ENCODE measurements at places on chromosomes 6 and 20.
A peak's percentile ranks its signal among the peaks of the same experiment; 100 is the strongest.

DNA sequence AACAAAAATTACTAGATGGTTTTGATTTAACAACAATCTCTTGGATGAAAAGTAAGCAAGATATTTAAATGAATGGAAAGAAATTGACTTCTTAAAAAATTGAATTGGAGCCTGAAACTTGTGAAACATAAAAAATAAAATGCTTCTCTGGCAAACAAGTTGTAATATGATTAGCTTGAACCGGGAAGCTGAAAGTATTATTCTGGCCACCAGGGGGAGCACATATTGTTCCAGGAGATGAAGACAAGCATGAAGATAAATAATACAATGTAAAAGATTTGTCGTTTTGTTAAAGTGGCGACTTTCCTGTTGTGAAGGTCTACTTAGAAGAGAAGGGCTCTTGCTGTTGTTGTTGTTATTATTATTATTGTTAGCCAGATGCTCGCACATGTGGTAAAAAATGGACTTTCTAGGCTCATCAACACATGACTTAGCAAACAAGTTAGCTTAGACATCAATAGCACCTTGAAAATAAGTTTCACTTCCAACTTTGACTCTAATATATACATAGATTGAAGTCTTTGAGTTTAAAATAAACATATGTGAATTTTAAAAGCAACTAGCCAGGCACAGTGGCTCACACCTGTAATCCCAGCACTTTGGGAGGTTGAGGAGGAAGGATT lies 14.2 kb downstream of the PAX1 start:
- DNase-seq: peak; percentile 66

DNA sequence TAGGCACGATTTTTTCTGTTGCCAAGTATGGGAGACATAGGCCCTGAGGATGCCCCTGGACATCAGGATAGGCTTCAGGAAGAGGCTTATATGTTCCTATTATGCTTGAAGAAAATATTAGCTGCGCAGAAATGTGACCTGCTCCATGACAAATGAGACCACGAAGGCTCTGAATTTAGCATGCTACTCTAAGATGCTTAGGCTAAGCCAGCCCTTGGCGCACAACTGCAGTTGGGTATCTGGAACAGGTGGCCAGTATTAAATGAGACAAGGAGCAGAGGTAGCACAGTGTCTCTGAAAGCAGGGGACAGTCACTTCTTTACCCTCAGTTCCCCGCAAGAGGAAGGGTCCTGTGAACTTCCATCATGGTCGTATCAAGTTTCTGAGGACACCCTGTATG lies 90.0 kb downstream of the RREB1 start:
- DNase-seq: no peak

DNA sequence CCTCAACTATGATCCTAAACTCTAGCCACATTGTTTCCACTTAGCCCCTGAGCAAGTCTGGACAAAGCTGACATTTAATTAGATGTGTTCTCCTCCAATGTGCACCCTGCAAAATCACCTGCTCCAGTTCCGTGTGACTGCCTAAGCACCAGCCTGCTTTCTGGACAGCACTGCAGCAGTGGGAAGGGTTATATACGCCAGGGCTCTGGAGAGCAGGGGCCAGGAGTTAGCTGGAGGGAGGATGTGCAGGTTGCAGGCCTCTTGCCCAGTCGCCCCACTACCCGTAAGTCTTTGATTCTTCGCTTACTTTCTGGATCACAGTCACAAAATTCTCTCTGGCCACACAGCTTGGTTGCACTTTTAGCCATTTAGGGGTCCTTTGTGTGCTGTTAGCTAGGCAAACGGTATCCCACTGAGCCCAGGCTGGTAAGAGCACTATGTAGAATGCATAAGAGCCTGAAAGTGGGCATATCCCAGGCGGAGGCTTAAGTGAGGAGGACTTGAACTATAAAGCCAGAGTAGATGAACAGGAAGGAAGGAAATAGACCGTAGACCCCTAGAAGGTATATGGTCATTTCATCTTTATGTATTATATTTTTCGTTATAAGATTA lies 10.7 kb upstream of the PLEKHG1 start:
- DNase-seq: no peak

DNA sequence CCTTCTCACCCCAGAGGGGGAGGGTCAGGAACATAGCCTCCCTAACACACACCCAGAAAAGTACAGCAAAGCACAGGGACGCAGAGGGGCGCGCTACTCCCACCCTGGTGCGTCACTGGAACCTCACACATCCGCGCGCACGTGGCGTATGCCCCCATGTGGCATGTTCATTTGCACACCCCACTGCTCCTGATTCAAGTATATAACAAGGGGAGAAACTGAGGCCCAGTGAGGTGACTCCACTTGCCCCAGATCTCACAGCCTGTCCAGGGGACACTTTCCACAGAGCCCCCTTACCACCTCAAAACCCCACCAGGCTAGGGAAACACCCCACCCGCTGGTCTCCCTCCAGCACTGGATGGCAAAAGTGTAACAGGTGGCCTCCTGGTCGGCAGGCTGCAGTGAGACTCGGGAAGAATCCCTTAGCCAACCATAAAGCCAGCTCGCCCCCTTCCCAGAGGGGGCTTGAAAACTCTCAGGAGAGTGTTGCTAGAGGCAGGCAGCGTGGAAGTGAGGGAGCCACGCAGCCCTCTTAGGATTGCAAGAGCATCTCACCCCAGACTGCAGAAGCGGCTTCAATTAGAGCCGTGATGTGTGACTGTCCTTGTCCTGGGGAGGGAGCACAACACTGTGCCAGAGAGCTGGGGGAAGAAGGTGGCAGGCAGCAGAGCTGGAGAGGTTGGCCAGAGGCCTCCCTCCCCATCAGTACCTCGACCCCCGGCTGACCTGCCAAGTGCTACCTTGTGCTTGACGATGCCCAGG lies at the start of gene GRM4:
Gene GRM4 (minus strand): TSS at position 67 of the 762 bp plus-strand sequence. CDS start 12,591 bp downstream, outside the sequence.
- peak; percentile 23 for DNase-seq

- DNase-seq: no peak
Measured at GRCh38 chr20:52340036-52340634, 148.6 kb upstream of the ZFP64 start.

- no peak for DNase-seq
Measured at GRCh38 chr6:72350296-72350881, 271.5 kb upstream of the KCNQ5 start.

DNA sequence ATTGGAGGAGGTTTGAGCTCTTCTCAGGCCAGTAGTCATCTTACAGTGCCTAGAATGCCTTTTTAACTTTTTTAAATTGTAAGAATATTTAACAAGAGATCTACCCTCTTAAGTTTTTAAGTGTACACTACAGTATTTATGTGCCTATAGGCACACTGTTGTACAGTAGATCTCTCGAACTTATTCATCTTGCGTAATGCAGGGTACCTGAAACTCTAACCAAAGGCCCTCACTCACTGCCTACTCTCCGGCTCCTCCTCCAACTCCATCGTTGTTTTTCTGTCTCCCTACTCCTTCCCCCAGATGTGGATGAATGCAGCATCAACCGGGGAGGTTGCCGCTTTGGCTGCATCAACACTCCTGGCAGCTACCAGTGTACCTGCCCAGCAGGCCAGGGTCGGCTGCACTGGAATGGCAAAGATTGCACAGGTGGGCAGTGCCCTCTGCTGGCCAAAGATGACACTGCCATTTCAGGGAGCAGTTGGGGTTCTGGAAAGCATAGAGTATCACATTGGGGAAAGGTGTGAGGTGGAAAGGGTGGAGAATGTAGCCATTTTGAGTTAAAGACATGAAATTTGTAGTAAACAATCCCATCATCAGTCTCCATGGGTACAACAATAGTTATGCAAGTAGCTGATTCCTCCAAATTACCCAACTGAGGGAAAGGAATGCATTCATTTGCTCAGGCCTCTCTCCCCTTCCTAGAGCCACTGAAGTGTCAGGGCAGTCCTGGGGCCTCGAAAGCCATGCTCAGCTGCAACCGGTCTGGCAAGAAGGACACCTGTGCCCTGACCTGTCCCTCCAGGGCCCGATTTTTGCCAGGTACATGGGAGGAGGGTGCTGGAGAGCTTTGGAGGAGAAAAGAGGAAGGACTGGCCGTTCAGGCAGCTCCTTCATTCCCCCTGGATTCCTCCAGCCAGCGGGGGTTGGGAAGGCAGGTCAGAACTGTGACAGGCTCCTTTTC lies 18.4 kb upstream of the ZNF76 start:
- DNase-seq: peak; percentile 83

DNA sequence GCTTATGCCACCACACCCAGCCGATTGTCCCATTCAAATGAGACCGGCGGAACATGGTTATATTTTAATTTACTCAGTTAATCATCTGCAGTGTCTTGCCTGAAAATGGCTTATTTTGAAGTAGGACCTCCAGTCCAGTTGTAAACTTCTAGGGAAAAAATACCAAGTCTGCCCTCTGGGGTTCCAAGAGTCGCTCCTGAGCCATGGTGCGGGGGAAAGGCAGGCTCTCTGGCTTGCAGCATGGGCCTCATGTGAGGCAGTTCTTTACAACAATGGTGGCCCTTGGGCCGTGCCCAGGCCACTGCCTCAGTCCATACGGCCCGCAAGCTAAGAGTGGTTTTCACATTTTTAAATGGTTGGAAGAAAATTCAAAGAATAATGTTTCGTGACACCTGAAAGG lies 62.7 kb upstream of the XRN2 start:
- no peak for DNase-seq

GRCh38 chr20:16100767-16101166 lies 472.5 kb downstream of the KIF16B start:
- no peak for DNase-seq

- DNase-seq: no peak
Measured at GRCh38 chr20:5859608-5860007, 90.7 kb downstream of the TRMT6 start.

DNA sequence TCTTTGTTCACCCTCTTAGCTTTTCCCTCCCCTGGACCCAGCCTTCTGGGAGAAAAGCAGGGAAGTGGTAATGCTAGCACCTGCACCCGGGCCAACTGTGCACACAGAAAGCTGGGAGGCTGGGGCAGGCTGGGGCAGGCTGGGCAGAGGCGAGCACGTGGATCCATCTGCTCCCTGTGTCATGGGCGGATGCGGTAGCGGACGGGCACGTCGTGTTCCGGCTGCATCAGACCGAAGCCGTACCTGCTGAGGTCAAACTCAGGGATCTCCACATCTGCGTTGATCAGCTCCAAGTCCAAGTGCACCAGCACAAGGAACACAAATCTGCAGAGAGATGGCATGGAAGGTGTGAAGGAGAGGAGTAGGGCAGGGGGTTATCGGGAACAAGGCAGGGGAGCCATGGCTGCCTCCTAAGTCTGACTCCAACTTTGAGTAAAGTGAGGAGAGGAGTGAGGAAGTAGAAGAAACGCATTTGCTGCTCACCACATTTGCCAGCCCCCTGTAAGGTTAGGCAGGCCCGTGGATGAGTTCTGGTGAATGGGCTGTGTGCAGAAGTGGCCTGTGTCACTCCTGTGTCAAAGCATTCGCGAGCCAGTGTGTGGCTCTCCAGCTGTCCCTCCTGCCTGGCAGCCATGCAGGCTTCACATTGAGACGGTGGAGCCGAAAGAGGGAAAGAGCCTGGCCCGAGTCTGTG lies 25.4 kb upstream of the KCNB1 start:
- DNase-seq: no peak

- DNase-seq: no peak
Measured at GRCh38 chr6:85824329-85824728, 181.6 kb upstream of the SYNCRIP start.

DNA sequence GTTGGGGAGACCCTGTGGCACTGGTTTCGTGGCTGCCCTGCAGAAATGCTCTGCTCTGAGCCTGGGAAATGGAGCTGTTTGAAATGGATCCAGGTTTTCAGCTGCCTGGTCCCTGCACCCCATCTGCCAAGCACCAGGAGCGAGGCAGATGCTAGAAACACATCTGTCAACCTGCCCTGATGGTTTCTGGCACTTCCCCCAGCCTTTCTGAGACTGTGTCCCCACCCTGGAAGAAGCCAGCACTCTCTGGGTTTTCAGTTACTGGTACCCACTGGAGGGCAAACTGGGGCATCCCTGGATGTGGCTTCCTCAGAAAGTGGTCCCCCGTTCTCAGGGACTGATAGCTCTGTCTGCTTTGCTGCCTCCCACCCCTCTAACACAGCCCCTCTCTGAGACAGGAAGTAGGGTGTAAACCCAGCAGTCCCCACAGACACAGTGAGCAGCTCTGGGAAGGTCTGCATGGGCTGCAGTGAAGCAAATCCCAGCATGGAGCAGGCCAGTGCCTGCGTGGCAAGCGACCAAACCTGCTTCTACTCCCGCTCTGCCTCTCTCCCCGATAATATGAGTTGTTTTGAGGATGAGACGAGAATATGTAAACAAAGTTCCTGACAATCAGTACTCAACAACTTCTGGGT lies 54.2 kb upstream of the MAFB start:
- no peak for DNase-seq

- DNase-seq: no peak
Measured at GRCh38 chr6:98977671-98978292, 30.0 kb upstream of the FBXL4 start.

DNA sequence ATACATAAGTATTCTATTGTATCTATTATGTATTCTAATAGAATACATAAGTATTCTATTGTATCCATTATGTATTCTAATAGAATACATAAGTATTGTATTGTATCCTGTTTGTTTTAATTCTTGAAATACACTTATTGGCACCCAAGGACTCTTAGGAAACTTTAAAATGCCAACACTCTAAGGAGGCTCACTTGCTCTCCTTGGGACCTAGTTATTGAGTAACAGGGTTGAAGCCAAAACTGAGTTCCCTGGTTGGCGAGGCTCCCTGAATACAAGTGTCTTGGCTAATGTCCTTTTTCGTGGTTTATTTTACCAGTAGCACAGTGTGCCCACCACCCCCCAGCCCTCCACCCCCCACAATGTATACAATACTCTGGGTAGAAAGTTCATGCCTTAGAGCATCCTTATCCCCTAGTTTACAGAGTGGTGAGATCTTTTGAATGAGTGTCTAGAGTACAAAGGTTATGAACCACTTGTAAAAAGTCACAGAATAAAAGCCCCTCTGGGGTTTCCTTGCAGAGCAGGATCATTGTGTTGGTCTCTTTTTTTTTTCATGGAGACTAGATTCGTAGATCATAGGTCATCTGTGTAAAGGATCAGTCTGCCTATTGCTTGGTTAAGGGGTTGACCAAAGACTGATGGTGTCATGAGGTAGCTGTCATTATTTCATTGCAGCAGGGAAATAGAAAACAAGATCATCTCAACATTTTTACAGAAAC lies 32.5 kb upstream of the PRDM1 start:
- DNase-seq: no peak

GRCh38 chr6:33967966-33968724 lies 164.3 kb upstream of the MLN start:
- no peak for DNase-seq

GRCh38 chr6:80095600-80095999 lies 10.9 kb upstream of the BCKDHB start:
- DNase-seq: no peak

DNA sequence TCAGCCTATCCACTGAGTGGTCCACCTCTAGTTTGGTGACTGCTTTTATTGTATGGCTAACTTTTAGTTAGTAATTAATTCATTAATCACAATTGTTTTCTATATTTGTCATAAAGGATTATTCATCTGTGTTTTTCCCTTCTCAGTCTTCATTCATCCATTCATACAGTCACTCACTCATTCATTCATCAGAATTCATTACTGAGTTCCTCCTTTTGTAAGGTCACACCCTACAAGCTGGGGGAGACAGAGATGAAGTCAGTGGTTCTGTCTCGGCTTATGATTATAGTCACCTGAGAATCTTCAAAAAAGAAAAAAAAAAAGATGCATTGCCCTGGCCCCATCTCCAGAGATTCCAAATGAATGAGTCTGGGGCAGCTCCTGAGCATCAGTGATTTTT lies 257.1 kb downstream of the ADGB start:
- no peak for DNase-seq

GRCh38 chr6:143061597-143062385 lies 1.1 kb downstream of the AIG1 start:
- no peak for DNase-seq

- DNase-seq: no peak
Measured at GRCh38 chr6:123875784-123876183, 72.1 kb downstream of the NKAIN2 start.

All from head of caudate nucleus (tissue), 42 donors.